Stimulated activated CD8-positive, alpha-beta memory T cell treated with anti-CD3 and anti-CD28 coated beads, Interleukin-4, amount 100 ng/mL, for 1 hour (primary cell): ENCODE measurements at places on chromosomes 3 and 15.

- DNase-seq = no peak
Observed at GRCh38 chr15:101447561-101448071, 41.9 kb downstream of the PCSK6 start.

GRCh38 chr3:129936757-129937156, 37.8 kb upstream of the TRH start:
- DNase-seq = no peak

GRCh38 chr3:174295306-174296092, 563.6 kb upstream of the NAALADL2 start:
- DNase-seq = no peak

DNA sequence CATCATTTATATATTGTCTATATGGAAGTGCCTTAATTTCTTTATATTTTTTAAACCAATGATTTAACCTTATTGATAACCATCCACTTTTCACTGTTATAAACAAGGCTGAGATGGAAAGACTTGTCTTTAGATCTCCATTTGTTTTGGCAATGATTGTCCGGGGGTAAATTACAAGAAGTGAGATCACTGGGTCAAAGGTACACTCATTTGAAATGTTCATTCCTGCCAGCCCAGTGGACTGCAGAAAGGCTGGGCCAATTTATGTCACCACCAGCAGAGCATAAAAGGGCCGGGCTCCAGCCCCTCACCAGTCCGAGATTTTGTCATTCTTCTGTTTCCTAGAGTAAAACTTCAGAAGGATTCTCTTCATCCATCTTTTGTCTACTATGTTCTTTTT, 93.6 kb upstream of the NEO1 start:
- DNase-seq = no peak

DNA sequence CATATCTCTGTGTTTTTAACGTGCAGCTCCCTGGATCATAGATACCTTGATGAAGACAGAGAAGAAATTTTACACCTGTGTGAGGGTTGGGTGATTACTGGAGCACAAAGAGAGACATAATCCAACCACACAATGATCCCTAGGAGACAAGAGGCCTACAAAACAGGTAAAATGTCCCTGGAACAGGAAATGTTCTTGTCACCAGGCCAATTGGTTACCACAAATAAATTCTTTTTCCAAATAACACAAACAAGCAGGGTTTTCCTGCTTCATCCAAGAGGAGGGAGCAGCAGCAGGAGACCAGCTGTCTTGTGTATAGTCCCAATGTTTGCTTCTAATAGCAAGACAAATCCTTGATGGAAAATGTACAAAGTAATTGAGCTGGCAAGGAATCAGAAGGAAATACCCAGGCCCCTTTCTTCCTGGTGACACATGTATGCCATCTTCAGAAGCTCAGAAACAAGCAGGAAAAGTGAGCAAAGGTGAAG, 1.4 kb downstream of the MGLL start:
- DNase-seq = no peak

DNA sequence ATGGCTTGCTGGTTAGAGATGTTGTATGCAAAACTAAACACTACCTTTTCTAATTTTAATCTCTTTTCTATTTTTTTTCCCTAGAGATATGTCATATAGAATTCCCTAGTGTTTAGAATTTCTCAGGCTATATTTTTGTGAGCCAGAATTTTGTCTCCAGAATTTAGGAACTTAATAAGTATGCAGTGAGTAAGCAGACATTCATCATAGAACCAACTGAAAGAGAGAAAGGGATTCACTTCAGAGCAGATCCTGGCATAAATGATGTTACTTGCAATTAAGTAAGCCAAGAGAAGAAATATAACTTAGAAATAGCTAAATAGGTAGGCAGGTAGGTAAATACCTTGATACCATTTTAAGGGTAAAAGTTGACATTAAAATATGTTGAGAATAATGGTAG, 288.9 kb downstream of the ZNF385D start:
- DNase-seq = no peak

GRCh38 chr3:18301781-18302180, 123.4 kb downstream of the SATB1 start:
- DNase-seq = no peak

GRCh38 chr3:101117980-101118379, 124.8 kb upstream of the ABI3BP start:
- no peak for DNase-seq

- no peak for DNase-seq
Observed at GRCh38 chr3:99319961-99320360, 318.4 kb upstream of the COL8A1 start.

- no peak for DNase-seq
Observed at GRCh38 chr3:142904639-142905436, 16.0 kb upstream of the PCOLCE2 start.

GRCh38 chr3:151309566-151309965, 7.1 kb downstream of the GPR87 start:
- DNase-seq = no peak

- DNase-seq = no peak
Observed at GRCh38 chr3:81643721-81644120, 117.7 kb downstream of the GBE1 start.

DNA sequence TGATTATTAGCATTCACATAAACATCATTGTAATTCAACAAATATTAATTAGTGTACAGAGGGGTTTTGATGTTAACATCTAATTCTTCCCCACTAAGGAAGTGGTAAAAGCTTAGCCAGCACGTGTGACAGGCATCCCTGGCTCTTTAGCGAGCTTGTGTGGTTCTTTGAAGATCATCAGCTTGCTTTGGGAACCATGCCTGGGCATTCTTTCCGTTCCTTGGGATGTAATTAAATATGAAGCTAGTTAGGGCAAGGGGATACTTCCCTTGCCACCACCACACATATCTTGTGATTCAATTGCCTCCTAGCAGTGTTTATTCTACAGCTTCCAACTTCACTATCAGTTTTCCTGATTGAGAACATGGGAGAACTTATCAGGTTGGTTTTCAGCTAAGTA, 246.5 kb downstream of the MYRIP start:
- no peak for DNase-seq

DNA sequence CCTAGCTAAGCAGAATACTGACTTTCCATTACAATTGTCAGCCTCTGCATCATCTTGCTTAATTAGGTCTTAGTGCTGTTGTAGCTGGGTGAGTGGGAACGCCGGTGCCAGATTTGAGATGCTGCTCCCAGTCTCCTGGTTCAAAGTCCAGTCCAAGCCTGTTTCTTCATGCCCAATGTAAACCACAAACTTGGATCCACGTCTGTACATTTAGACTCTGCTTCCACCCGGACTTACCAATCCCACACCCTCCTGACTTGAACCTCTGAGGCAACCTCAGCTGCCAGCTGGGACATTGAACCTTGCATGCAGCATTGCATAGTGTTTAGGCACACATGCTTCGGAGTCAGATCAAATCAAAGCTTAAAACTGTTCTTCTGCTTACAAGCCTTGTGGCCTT, 43.0 kb downstream of the BCL2L10 start:
- no peak for DNase-seq

GRCh38 chr3:197463279-197463678, 92.5 kb downstream of the BDH1 start:
- DNase-seq = no peak

DNA sequence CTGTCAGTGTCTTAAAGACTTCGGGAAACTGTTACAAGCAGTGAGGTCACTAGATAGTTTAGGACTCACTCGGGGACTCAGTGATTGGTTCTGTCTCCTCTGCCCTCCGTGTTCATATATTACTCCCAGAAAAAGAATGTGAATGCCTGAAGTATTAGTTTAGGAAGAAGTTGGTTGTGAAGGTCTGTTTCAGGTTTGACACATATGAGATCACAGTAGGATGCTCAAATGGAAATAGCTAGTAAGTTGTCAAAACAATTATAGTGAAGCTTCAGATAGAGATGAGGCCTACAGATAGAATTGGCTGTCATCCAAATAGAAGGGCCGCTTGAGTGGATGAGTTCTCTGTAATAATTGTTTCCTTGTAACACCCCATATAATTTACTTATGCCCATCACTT, 172.6 kb downstream of the PLCL2 start:
- no peak for DNase-seq

GRCh38 chr3:156782921-156783320, 43.2 kb upstream of the LEKR1 start:
- DNase-seq = no peak

DNA sequence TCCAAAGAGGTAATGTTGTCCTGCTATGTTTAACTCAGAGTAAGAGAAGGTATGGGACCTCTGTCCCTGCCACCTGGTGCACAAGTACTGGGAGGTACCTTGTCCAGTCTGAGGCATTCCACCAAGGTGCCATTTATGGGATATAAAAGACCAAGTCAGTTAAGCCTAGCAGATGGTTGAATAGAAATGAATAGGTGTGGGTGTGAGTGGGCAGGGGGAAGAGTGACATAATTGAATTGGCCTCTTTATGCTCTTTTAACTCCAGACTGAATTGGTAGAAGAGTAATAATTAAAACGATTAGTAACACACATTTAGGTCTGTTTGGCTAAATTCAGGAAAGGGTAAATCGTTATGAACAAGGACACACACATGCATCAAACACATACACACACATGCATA, 562 bp downstream of the ADGRG7 start:
- DNase-seq = no peak

DNA sequence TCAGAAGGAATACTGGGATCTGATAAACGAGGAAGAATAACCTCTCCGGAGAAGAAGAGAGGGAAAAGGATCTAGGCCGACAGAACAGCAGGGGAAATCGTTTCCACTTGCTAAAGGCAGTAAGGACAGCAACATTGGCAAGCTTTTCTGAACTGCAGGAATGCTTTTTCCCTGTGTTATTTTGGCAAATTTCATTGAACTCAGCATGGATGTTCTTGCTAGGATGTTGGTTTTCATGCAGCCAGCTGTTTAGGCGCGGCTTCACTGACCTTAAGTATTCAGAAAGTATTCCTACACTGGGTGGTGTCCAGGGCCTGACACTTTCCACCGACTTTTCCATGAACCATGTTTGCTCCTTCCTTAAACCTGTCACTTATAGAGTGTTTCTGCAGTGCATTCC, 489.7 kb downstream of the CNTN3 start:
- DNase-seq = no peak

GRCh38 chr3:136728473-136728872, 23.7 kb downstream of the STAG1 start:
- no peak for DNase-seq

- DNase-seq = no peak
Observed at GRCh38 chr3:87491843-87492242, 215.5 kb upstream of the POU1F1 start.

DNA sequence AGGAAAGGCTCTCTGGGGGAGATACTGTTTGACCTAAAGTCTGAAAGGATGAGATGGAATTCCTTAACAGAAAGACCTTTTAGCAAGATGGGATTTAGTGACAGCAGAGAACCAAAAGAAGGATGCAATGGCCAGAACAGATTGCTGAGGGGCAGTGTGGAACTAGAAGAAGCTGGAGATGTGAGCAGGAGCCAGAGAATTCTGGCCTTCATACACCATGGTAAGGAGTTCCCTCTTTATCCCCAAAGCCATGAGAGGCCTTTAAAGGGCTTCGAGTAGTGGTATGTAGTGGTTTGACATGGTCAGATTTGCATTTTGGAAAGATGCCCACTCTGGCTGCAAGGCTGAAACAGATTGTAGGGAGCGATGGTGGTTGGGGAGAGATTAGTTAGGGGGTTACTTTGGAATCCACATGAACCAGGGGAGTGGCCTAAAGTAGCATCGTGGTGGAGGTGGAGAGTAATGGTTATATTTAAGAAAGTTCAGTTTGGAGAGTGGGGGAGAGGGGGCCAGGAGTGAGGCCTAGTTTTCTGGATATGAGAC, 34.0 kb upstream of the NPHP3 start:
- DNase-seq = no peak

DNA sequence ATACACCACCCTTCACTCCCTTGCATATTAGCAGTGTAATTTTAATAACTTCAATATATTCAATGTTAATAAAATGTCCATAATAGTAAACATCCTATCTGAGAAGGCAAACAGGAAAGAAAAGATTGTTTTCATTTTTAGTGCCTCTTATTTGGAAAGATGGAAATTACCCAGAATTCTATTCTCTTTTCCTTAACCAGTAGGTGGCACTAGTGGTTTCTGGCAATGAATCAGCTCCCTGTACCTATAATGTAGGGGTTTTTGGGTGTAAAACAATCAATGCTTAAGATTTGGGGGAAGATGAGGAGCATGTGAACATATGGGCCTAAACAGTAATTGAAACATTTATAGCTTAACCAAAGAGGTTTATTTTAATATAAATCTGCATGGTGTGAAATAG, 5.7 kb upstream of the SEMA6D start:
- no peak for DNase-seq

DNA sequence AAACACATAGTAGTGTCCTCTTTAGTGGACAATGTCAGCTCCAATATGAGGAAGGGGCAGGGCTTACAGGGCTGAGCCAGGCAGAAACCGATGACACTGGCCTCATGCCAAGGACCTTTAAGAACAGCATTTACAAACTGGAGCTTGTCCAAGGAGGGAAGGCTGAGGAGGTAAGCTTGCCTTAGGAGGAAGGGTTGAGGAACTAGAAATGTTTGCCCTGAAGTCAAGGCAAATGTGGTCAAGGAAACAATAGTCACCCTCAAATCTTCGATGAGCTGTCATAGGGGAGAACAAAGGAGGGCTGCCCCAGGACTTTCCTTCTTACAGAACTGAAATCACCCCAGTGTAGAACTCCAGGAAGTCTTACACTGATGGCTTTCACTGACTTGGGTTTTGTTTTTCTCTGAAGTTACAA, 136.4 kb downstream of the LIPC start:
- DNase-seq = no peak

- no peak for DNase-seq
Observed at GRCh38 chr3:154356009-154356408, 31.7 kb upstream of the DHX36 start.

GRCh38 chr15:73756390-73756789, 3.2 kb upstream of the INSYN1 start:
- no peak for DNase-seq
